Stimulated activated CD8-positive, alpha-beta memory T cell treated with anti-CD3 and anti-CD28 coated beads, Interleukin-15, amount 100 ng/mL, for 24 hours (primary cell): ENCODE measurements at places on chromosomes 11 and 22.

GRCh38 chr22:25802018-25802417, 60.0 kb downstream of the MYO18B start:
- DNase-seq = no peak

DNA sequence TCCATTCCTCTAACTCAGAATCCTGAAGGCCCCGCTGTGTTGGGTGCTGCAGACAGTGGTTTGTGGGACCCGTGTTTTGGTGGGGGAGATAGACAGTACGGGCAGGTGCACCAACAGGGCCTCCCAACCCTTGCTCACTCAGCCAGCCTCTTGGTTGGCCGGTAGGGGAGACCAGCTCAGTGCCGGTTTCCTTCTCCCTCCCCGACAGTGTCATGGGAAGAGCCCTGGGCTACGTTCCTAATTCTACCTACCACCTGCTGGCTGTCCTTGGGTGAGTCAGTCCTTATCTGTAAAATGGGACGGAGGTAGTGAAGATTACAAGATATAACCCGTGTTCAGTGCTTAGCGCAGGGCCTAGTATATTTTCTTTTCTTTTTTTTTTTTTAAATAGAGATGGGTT, 5.9 kb downstream of the TMEM134 start:
- DNase-seq = no peak

GRCh38 chr11:35403765-35404387, 15.5 kb downstream of the SLC1A2 start:
- no peak for DNase-seq

DNA sequence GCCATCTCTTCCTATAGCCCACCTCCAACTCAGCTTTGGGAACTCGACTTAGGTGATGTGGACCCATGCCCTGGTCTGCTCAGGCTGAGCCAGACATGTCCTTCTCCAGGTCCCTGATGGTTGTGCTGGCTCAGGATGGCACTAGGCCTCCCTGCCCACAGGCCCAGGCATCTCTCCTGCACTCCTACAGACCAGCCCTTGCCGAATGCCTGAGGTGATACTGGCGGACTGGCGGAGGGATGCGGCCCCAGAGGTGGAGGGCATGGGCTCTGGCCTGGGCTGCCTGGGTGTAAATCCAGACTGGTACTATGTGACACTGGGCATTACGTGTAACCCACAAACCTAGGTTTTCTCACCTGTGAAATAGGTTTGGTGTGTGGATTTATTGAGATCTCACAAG, 352.8 kb downstream of the SHANK2 start:
- DNase-seq = no peak

DNA sequence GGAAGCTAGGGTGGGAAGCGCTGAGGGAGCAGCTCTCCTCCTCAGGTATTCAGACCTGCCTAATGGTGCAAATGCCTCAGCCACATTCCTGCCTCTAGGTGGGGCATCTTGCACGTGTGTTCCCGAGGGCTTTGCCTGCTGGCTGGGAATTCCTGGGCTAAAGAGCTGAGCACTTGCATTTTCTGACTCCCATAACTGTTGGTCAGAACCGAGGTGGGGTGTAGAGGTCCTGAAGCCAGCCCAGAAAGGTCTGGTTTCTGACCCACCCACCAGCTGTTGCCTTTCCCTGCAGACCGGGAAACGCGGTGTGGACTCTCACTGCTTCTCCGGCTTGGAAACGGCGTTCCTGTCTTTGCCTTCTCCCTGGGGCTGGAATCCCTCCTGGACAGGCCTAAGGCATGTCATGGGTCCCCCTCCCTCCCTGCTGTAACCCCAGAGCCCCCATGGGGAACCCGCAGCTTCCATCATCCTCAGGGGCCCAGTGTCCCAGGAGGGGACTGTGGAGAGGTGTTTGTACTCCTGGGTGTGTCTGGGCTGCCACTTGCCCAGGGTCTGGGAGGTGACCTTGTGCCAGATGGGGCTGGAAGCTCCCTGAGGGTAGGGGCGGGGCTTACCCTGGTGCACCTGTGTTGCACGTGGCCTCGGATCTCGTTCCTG, 24.0 kb upstream of the SMIM38 start:
- no peak for DNase-seq

- DNase-seq = no peak
Observed at GRCh38 chr11:35927104-35927503, 16.8 kb upstream of the LDLRAD3 start.

DNA sequence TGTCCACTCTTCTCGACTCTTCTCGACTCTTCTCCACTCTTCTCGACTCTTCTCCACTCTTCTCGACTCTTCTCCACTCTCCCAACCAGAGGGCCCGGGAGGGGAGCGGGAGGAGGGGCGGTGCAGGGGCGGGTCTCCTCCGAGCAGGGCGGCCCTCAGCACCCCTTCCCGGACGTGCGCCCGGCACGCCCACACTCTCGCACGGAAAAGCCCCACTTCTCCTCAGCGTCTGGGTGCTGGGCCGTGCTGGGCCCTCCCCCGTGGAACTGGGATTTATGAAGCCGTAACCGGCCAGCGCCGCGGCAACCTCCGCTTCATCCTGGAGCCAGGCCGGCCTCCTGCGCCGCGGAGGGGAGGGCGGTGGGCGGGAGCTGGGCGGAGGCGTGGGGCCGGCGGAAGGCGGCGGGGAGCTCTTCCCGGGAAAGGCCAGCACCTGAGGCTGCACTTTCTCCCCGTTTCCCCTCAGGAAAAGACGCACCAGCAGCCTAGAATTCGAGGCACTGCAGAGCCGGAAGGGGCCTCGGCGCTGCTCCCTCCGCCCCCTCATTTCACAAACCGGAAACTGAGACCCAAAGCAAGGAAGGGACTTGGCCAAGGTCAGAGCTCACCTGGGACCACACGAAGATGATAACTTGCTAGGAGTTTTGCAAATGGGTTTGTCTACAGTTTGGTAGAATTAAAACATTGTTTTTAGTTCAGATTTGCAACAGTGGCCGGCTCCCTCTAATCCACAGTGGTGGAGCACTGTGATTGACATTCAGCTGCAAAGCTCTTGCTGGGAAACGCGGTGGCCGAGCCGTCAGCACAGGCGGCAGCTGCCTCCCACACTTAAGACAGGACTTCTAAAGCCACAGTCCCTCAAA, 31.6 kb upstream of the JAM3 start:
- peak; percentile 11 for DNase-seq

GRCh38 chr11:128860571-128861361, 6.3 kb downstream of the KCNJ1 start:
- no peak for DNase-seq

GRCh38 chr11:37333345-37333744, 735.3 kb upstream of the RAG2 start:
- no peak for DNase-seq

GRCh38 chr11:29485641-29486040, 531.2 kb downstream of the KCNA4 start:
- DNase-seq = no peak

- DNase-seq = no peak
Observed at GRCh38 chr11:120054016-120054752, 83.7 kb downstream of the TRIM29 start.

DNA sequence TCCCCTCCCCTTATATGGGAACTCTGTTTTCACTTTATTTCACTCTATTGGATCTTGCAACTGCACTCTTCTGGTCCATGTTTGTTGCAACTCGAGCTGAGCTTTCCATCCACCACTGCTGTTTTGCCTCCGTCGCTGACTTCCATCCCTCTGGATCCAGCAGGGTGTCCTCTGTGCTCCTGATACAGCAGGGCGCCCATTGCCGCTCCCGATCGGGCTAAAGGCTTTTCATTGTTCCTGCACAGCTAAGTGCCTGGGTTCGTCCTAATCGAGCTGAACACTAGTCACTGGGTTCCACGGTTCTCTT, 11.1 kb upstream of the CCDC117 start:
- no peak for DNase-seq

GRCh38 chr11:62081378-62082291, 42.2 kb upstream of the INCENP start:
- peak; percentile 60 for DNase-seq

- no peak for DNase-seq
Observed at GRCh38 chr11:61540528-61540927, 32.0 kb downstream of the LRRC10B start.

DNA sequence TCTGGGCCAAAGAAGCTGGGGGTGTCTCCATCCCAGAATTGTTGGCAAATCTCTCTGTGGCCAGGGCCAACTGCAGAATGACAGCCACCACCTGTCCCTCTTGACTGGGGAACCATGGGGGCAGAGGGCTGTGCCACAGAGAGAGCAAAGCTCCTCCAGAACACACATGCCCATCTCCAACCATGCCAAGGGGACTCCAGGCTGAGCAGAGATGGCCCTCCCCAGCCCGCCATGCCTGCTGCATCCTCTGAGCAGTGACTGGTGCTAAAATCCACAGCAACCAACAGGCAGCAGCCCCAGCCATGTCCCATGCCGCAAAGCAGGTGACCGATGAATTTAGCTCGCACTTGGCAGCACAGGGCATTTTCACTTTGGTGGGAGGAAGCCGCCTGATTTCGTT, 45.0 kb downstream of the LARGE1 start:
- no peak for DNase-seq

DNA sequence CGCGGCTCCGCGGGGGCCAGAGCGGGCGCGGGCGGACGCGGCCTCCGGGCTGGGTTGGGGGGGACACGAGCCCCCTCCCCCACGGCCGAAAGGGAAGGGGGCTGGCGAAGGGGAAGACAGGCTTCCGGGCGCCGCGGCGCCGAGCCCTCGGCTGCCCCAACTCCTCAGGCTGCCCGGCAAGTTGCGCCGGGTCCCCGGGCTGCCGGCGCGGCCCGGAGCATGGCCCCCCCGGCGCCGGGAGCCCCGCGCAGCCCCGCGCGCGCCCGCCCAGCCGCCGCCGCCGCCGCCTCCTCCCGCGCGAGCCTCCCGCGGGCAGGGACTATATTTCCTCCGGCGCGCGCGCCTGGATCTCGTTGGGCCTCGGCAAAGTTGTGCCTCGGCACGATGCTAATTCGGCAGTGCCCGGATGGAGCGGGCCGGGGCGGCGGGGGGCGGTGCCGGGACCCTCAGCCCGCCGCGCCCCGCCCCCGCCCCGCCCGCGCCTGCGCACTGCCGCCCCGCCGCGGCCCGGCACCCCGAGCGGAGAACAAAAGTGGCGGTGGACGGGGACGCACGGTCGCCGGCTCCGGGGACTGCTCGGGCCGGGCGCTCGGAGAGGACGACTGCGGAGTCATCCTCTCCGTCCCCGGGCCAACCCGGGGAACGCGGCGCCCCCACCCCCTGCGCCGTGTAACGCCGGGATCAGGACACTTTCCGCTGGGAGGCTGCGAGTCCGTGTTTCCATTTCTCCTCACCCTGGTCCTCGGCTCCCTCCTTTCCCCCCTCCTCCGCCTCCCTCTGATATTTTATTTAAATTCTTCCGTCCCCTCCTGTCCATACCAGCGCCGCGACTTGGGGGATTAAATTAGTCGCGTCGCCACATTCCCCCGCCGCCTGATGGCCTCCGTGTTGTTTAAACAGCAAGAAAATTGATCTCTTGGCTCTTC, at the start of gene PHF21B:
Gene PHF21B (minus strand): TSS at position 400 of the 926 bp plus-strand sequence. CDS start 456 bp downstream, outside the sequence.
- peak; percentile 21 for DNase-seq

DNA sequence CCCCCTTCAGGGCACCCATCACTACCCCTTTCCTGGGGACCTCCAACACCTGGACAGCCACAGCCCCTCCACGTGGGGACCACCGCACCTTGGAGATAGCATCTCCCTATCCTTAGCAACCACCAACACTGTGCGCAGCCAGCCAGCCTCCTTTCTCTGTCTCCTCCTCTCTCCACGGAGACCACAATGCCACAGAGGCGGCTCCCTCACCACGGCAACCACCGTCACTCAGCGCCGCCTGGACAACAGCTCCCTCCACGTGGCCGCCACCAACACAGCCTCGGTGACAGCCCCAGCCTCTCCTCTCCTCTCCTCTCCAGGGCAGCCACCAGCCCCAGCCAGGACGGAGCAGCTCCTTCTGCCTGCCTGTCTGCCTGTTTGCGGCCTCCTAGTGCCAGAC, 10.5 kb downstream of the ELFN2 start:
- DNase-seq = no peak

DNA sequence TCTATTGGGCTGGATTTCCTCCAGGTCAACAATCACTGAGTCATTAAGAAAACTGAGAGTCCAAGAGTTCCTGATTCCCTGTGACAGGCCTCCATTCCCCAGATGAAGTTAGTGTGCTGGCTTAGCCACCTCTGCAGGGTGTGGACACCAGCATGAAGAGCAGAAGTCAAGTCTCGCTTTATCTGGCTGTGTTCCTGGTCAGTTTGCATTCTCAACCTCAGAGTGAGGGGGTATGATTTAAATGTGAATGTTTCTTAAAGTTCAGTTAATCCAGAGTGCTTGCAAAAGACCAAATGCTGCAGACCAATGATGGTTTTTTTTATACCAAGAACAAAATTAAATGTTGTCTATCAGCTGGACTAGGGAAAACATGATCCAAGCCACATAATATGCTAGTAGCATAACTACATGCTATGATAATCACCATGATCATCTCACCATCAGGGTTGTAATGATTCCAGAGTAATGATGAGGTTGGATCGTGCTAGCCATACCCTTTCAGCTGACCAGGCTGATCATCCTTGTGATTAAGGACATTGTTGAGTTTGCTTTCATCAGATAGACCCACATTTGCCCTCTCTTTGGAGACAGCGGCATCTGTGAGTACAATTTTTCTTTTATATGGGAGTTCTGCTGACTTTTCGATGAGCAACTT, 145.8 kb upstream of the ARHGAP20 start:
- no peak for DNase-seq

DNA sequence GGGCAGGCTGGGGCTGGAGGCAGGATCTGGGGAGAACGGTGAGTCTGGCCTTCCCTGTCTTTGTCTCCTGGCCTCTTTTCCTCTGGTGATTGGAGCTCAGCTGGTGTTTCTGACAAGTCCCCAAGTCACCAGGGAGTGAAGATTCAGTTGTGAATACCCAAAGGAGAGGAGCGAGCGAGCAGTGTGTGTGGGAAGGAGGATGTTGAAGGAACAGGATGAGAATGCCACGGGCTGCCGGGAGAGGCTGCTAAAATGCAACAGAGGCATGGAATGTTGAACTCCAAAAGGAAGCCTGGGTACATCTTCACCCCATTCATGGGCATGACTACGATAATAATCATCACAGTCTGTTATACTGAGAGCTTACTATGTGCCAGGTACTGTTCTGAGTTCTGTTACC, 163.3 kb downstream of the CEP164 start:
- no peak for DNase-seq

- DNase-seq = no peak
Observed at GRCh38 chr11:11528986-11529385, 92.8 kb downstream of the GALNT18 start.

DNA sequence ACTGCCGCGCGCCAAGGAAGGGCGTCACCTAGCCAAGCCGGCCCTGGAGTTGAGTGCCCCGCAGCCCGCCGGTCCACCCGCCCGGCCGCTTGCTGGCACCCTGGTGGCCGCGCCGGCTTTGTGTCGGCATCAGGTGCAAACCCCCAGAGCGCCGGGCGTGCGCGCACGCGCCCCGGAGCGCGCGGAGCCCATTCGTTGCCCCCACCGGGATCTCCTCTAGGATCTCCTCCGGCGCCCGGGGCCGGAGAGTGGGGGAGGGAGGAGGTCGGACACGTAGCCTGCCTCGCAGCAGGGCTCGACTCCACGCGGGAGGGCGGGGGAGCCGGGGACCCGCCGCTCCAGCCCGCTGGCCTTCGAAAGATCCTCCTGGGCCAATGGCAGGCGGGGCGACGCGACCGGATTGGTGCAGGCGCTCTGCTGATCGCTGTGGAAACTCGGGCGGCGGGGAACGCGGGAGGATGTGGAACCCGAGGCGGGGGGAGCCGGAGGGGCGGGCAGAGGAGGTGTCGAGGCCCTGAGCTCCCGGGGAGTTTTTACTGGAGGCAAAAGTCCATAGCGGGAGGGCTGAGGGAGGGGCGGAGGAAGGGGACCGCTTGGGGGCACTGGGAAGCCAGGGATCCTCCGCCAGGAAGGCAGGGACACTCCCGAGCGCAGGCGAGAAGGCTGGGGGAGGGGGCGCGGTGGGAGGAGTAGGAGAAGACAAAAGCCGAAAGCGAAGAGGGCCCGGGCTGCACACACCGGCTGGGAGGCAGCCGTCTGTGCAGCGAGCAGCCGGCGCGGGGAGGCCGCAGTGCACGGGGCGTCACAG, at the start of gene FADS2:
Gene FADS2 (plus strand): TSS at position 730 of the 808 bp plus-strand sequence. CDS start 91 bp downstream, outside the sequence.
- DNase-seq = peak; percentile 26
